ENCODE measurements at places on chromosomes 2 and 18.

GRCh38 chr2:31227110-31227509 lies 6.8 kb upstream of the EHD3 start:
- DNase-seq, result no peak

DNA sequence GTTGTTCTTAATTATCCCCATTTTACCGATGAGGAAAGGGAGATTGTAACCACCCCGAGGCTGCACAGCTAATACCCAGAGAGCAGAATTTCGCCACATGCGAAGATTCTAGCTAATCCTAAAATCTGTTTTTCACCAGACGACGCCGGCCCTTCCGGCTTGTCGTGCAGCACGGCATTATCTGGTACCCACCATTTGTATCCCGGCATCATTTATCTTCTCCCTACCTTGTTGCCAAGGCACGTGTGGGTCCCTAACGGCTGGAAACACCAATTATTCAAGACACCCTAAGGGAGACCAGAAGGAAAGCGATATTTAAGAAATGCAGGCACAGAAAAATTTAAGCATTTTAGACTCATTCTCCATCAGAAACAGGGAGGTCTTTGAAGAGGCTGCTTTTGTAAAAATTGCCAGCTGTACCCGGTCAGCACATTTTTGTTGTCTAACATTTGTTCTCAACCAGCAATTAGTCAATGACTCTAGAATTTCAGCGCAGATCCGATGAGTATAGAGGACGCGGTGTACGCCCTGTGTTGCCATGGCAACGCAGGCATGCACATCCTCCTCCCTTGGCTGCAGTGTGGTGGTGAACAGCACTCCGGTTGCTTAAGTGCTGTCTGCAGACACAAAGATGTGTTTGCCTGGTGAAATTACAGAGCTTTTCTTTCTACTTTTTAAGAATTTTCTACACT lies 111.6 kb downstream of the AGAP1 start:
- DNase-seq, result no peak

- DNase-seq, result no peak
These were observed 17.6 kb upstream of the POU3F3 start for GRCh38 chr2:104836265-104836664.

DNA sequence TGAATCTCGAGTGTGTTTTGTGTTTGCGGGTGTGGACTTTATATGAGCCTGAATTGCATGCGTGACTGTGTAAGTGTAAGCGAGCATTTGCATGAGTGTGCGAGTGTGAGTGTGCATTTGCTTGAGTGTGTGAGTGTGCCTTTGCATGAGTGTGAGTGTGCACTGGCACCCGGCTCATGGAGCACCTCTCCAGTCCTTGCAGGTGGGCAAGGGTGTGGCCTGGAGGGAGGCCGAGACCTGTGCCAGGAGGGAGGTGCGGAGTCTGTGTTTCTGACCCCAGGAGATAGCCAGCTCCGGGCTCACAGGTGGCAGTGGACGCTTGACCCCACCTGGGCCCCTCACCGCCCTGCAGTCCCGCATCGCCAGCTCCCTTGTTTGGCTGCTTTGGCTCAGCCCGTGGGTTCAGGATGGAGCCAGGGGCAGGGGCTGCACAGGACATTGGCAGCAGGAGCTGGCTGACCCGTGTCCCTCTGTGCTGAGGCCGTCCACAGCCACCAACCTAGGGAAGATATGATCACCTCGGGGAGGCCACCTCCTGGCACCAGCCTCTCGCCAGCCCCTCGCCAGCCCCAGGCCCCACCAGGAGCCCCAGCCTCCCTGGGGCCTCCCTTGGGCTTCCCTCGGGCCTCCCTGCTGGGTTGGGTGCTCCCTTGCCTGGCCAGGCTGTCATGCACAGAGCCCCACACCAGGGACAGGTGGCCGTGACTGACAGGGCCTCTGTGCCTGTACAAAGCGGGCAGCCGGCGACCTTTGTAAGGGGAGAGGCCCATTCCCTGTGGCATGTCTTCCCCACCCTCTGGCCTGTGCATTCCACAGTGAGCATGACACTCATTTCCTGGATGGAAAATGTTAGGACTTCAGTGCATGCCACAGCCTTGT lies 81.6 kb downstream of the PTGR3 start:
- no peak for DNase-seq

GRCh38 chr2:69499966-69500365 lies 62.7 kb upstream of the NFU1 start:
- no peak for DNase-seq

GRCh38 chr2:164114937-164115336 lies 379.1 kb upstream of the FIGN start:
- DNase-seq, result no peak

DNA sequence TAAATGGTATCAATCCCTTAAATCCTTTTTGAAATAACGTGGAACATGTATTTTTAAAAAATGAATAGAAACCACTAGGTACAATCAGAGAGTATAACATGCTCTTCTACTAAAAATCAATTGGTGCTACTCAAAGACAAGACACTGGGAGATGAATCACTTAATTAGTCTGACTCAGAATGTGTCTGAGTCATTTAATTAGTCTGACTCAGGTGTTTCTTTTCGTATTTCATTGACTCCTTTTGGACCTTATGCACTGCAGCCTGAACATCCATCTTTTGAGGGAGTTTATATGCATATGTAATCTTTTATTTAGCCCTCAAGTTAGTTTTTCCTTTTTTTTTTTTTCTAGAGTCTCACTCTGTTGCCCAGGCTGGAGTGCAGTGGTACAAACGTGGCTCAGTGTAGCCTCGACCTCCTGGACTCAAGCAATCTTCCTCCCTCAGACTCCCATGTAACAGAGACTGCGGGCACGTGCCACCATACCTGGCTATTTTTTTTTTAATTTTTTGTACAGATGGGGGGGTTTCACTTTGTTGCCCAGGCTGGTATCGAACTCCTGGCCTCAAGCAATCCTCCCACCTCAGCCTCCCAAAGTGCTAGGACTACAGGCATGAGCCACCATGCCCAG lies 26.5 kb downstream of the PPP4R3B start:
- DNase-seq, result peak; percentile 78

DNA sequence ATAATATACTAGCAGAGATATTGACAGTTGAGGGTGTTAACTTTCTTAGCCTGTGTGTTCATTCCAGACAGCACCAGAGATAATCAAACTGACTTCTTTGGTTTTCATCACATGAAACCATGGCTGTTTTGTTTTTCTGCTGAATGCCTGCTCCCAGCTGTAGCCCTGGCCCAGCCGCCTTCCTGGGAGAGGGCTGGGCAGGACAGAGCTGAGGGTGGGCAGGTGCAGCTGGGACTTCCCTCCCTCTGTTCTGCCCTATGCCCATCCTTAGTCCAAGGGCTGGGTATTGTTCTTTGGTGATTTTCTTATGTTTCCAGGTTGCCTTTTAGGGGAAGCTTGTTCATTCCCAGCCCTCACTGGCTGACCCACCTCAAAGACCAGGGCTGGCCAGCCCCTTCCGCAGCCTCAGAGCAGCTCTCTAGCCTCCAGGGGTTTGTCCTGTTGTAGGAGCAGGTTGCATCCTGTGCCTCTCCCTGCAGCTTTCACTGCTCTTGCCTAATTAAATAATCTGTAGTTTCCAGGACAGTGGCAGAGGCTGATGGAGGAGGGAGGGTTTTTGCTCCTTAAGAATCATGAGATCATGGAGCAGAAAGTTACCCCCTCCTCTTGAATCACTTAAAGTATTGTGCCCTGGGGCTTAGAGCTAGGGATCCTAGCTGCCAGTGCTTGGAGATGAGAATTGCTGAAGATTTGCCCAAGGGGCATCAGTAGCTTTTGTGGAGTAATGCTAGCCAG lies 61.4 kb downstream of the MTCL1 start:
- no peak for DNase-seq

DNA sequence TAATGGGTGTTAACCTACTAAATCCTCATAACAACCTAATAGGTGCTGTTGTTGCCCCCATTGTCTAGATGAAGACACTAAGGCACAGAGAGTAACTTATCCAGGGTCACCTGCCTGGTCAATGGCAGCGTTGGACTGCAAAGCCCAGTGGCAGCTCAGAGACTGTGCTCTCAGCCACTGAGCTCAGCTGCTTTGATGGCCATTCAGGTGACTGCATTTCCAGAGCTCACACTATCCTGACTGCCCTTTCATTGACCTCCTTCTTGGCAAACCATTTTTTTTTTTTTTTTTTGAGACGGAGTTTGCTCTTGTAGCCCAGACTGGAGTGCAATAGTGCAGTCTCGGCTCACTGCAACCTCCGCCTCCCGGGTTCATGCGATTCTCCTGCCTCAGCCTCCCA lies 115.2 kb downstream of the MAPK4 start:
- no peak for DNase-seq

DNA sequence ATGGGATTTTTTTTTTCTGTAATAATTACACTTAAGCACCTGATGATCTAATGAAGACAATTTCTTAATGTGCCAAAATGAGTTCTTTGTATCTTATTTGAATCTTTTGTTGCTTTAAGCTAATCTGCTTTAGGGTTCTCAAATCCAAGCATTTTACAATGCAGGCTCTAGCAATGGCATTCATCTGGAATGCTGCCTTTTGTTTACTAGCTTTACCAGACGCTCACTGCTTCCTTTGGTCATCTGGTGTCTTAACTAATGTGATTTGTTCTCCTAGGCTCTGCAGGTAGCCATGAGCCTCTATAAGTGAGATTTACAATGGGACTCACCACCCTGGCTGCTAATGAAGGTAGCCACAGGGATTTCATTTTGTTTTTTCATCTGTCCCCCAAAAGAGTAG lies 100.3 kb downstream of the GREB1L start:
- no peak for DNase-seq

DNA sequence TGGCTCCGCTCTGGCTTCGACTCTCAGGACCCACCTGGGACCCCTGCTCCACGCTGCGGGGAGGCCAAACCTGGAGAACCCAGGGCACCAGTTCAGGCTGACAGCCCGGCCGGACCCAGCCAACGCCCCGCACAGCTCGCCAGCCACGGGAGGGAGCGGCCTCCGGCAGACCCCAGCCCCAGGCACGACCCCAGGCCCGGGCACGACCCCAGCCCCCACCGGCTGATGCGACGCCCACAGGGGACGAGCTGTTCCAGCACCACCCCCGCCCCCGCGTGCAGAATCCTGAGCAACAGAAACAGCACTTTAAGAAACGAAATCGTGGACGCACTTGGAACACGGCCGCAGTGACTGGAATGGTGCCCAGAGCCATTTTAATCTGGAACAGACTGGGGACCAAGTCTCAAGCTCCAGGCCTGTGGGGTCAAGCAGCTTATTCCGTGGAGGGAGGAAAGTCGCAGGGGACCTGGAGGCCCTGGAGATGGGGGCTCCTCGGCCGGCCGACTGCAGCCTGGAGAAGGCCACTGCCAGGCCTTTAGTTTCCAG lies 74.2 kb downstream of the MBP start:
- no peak for DNase-seq

GRCh38 chr2:68385220-68385906 lies 20.3 kb downstream of the PLEK start:
- no peak for DNase-seq

GRCh38 chr2:3626812-3627499 lies 31.0 kb upstream of the ALLC start:
- no peak for DNase-seq

GRCh38 chr2:72211777-72212485 lies 64.3 kb upstream of the CYP26B1 start:
- DNase-seq, result peak; percentile 78

GRCh38 chr2:59677158-59677557 lies 876.3 kb downstream of the BCL11A start:
- no peak for DNase-seq

DNA sequence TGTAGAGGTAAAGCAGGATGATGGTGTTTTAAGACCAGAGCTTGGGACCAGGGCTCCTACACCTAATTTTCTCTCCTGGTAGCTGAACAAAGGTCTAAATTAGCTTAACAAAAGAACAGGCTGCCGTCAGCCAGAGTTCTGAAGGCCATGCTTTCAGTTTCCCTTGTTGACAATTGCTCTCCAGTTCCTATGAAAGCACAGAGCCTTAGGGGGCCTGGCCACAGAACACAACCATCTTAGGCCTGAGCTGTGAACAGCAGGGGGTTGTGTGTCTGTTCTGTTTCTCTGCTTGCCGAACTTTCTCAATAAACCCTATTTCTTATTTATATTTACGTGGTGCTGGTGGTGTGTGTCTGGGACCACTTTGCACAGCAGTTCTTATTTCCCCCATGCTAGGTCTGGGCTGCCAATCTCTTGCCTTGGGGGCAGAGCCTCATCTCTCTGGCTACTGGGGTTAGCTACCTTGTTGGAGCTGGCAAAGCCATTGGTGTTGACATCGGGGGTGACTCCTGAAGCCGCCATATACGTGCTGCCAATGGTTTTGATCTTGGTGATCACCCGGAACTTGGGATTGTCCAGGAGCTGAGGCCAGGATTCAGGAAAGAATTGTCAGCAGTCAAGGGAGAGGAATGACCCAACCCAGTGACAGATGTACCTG lies 29.0 kb downstream of the CENPO start:
- DNase-seq, result no peak

- DNase-seq, result no peak
These were observed 412.1 kb upstream of the TRIB2 start for GRCh38 chr2:12304564-12305171.

- DNase-seq, result no peak
These were observed 89.5 kb downstream of the NBAS start for GRCh38 chr2:15471606-15472005.

DNA sequence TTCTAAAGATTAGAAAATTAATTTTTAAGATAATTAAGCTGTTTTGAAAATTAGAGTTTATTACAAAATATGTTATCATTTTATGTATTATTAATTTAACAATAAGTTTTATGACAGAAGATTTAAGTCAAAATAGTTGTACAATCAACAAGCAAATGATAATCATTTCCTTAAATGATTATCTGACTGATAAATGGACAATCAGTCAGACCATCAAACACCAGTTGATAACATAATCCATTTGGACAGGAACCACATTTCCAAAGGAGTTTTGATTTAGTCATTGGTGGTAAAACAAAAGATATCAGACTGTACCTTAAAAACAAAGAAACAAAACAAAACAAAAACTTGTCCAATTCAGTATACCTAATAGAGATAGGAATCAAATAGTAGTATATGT lies 1.9 kb downstream of the TFPI start:
- no peak for DNase-seq

- DNase-seq, result no peak
These were observed 38.2 kb upstream of the KLHL29 start for GRCh38 chr2:23346781-23347180.

GRCh38 chr18:11518788-11519685 lies 90.4 kb upstream of the SLC35G4 start:
- no peak for DNase-seq

- no peak for DNase-seq
These were observed 195.1 kb downstream of the KCNE4 start for GRCh38 chr2:223247136-223247535.

GRCh38 chr2:69422198-69422597 lies 15.0 kb downstream of the NFU1 start:
- DNase-seq, result no peak
